ENCODE measurements at places on chromosomes 7 and 10.

- DNase-seq: no peak
These were observed 17.5 kb upstream of the CDH23 start for GRCh38 chr10:71379118-71379766.

DNA sequence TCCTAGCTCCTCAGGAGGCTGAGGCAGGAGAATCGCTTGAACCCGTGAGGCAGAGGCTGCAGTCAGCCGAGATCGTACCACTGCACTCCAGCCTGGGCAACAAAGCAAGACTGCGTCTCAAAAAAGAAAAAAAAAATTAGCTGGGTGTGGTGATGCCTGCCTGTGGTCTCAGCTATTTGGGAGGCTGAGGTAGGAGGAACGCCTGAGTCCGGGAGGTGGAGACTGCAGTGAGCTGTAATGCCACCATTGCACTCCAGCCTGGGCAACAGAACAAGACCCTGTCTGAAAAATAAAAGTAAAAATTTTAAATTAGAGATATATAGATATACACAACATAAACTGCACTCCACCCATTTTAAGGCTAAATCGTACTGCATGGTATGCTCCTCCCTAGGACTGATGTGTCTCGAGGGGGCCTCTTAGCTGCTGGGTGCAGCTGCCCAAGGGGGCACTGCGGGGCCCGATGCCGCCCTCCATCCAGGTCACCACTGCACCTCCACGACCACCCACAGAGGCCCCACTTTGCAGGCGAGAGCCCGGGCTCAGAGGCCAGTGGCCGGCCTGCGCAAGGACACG lies 40.9 kb upstream of the FOXK1 start:
- no peak for DNase-seq

DNA sequence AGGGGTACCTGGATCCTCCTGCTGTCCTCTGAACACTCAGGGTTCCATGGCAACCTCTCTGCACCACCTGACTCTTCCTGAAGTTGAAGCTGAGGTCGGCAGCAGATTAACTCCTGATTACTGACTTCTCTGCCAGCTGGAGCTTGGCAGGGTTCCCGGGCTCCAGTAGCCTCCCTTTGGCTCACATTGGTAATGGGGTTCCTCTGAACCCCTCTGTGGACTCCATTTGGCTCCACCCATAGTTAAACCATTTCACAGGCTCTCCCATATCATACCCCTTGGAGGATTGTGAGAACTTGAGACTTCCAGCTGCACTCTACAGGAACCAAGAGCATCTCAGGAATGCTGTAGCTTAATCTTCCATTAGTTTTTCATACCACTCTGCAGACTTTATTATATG lies 292.5 kb downstream of the HDAC9 start:
- no peak for DNase-seq

DNA sequence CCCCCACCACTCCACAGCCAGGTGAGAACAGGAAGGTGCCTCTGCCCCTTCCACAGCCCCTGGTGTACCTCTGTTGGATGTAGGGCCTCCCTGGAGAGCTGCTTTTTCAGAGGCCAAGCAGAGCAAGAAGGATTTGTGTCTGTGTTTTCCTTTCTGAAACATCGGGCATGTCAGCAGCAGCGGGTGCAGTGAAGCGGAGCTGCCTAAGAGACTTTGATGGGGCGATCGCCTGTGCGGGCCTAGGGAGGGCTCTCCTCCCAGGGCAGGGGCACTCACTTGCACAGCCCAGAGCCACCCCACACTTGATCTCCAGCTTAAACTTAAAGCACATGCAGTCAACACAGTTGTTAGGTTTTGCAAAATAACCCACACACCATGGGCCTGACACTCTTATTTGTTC lies 324.7 kb downstream of the ACTR3B start:
- no peak for DNase-seq

GRCh38 chr10:1368842-1369171 lies 312.6 kb downstream of the WDR37 start:
- DNase-seq: no peak

DNA sequence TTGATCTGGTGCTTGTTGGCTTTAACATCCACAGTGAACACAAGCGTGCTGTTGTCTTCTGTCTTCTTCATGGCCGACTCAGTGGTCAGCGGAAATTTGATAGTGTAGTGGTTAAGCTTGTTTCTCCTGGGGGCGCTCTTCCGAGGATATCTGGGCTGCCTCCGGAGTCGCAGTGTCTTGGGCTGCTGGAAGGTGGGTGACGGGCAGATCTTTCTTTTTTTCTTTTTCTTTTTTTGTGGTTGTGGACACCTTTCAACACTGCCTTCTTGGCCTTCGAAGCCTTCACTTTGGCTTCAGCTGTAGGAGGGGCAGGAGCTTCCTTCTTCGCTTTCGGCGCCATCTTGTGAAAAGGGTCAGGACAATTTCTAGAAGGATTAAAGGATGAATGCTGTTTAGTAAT lies 23.8 kb upstream of the RPA3 start:
- no peak for DNase-seq

- no peak for DNase-seq
These were observed at the start of gene C1QL3 for GRCh38 chr10:16521311-16522016. Gene C1QL3, minus strand, starts transcription at chr10:16521879. Its CDS starts 814 bp downstream, at chr10:16521065.

GRCh38 chr10:105109164-105109563 lies 468.1 kb downstream of the SORCS3 start:
- no peak for DNase-seq

DNA sequence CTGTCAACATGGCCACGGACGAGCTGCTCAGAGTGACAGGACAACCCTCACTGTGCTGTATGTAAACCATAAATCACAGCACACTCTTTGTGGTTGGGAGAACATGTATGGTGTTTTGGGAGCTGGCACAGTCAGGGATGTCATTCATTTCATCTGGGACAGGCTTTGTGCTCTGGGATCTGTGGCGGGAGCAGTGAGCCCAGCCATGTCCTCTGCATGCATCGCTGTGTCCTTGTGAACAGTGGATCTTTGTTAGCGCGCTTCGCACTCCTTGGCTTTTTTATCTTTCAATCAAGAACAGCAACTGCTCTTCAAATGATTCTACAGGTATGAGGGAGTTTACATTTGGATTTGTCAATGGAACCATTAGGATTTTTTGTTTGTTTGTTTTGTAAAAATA lies 7.1 kb downstream of the CCM2 start:
- DNase-seq: no peak

GRCh38 chr7:2808891-2809665 lies 35.0 kb downstream of the GNA12 start:
- peak; percentile 29 for DNase-seq

DNA sequence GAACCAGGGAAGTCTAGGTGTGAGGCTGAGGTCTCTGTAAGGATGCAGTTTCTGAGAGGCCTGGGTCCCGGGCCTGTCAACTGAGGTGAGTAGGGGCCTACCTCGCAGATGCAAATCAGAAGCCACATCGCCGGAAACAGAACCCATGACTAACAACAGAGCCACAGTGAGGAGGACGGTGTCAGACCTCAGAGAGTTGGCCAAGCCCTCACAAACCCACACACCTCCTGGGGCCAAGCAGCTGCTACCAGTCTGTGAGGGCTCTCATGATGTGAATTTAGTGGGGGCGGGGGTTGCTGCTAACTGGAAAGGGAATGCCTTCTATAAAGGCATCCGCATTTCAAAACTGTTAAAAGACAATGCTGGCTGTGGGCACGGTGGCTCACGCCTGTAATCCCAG lies 103.0 kb downstream of the COBL start:
- DNase-seq: no peak

DNA sequence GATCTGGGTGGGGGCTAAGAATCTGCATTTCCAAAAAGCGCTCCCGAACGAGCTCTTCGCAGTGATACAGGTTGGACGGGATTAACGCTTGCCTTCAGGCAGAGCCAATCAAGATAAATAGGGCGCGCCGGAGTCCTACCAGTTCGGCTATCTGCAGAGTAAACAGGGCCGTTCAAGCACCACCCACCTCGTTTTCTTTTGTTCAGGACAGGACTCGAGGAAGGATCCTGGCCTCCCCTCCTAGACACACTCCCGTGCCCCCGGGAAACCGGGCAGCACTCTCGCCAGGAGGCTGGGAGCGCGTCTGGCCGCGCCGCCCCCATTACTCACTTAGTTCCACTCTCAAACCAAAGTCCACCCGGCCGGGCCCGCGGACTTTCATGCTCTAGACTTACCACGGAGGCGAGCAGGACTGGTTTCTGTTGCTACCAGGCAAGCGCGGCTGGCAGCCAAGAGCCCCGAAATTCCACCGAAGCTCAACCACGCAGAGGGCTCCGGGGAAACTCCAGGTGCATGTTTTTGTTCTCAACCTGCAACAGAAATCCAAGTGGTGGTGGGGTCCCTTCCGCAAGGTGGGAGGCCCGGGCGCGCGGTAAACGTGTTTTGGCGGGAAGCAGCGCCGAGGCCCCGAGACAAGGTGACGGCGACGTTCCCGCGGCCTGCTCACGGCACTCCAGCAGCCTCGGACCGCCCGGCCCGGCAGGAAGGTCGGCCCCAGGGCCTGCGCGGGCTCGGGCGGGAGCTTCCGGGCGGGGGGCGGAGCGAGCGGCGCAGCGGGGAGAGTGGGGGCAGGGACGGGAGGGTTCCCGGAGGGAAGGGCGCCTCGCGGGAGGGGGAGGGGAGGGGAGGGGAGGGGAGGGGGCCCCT lies 12.7 kb downstream of the HNRNPF start:
- peak; percentile 82 for DNase-seq

GRCh38 chr10:122138831-122139625 lies 132.1 kb upstream of the BTBD16 start:
- no peak for DNase-seq

DNA sequence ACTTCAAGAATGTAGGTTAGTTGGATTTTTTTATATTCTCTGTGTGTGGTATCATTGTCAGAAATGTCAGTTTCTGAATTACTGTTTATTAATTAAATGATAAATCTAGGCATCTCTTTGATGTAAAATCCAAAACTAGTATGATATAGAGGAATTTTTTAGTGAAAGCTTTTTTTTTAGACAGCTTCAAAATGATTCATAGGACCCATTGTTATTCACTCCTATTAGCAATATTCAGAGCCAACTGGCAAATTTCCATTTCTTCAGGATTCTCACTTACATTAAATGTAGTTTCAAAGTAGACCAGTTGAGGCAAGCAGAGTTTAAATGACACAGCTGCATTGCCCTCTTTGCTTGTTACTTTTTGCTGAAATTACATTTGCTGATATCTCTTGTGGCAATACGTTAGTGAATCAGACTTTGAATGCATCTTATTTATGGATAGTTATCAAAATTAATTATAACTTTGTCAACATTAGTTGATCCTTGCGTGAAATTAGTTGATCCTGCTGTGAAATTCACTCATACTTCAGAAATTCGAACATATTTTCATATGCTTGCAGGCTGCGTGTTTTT lies 20.3 kb downstream of the ZNF277 start:
- DNase-seq: no peak

DNA sequence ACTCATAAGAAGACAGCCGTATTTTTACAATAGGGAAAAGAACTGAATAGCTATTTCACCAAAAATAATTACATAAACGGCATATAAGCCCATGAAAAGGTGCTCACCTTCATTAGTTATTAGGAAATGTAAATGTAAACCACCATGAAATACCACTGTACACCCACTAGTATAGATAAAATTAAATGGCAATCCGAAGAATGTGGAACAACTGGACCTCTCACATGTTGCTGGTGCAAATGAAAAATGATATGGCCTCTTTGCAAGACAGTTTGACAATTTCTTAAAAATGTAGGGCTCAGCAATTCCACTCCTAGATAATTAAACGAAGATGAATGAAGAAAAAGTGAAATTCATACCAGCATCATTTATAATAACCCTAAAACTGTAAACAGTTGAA lies 91.8 kb downstream of the MAPK8 start:
- no peak for DNase-seq

DNA sequence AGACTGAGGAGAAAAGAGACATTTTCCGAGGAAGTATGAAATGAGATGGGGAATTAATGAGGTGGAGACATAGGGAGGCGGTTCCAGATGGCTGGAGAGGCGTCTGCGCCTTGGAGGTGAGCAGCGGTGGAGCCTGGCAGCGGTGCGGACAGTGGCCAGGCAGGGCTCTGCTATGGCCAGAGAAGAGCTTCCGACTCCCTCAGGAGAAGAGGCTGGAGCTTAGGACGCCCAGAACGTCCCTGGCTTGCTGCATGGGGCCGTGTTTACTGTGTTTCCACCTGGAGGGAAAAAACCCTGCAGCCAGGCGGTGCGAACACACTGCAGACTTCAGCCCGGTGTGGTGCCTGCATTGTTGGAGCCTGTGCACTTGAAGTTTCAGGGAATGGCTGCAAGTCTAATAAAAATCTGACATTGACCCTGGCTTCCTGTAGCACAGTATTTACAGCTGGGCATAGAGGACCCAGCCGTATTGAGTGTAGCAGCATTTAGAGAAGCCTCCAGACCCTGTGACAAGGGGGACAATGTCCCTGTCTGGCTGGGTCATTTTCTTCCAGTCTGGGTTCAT lies 447.1 kb upstream of the MKI67 start:
- no peak for DNase-seq

GRCh38 chr10:35356725-35357092 lies 20.4 kb downstream of the CCNY start:
- no peak for DNase-seq

DNA sequence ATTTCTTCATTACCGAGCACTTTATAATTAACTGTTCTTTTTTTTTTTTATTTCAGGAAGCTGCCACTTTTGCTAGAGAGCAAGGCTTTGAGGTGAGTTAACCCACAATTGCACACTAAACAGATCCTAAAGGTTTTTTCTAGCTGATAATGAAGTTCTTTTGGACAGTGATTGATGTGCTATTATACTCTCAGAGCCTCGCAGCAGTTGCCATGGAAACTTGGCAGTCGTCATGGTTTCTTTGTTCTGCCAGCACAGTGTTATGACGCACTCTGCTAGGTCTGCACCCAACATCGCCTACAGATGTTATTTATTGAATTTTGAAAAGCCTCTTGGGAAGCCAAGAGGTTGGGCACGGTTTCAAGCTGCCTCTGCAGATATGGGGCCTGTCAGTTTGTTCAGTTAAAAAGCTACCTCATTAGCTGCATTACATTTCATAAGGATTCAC lies 237.2 kb upstream of the KAT6B start:
- peak; percentile 93 for DNase-seq

- no peak for DNase-seq
These were observed 253.5 kb downstream of the NSUN6 start for GRCh38 chr10:18397906-18398305.

- no peak for DNase-seq
These were observed 393.4 kb downstream of the TFEC start for GRCh38 chr7:115637128-115637527.

- DNase-seq: no peak
These were observed 4.5 kb downstream of the EIF4H start for GRCh38 chr7:74178632-74179031.

DNA sequence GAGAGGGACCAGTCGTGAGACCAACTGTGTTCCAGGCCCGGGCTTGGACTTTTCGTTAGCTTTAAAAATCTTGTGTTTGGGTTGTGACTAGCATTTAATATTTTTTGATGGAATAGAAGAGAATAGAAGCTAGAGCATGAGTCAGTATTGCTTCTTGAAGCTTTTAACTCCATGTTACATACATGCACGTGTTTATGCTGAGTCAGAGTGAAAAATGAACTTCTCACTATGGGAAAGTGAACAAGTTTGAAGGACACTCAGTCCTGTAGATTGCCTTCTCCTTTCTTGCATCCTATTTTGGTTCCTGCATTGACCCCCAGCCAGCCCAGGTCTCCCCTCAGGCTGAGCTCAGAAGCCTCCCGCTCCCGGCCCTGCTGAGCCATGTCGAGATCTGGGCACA lies 31.8 kb downstream of the GHRHR start:
- DNase-seq: no peak

GRCh38 chr10:98403812-98404504 lies 11.0 kb downstream of the PYROXD2 start:
- DNase-seq: no peak
